Osteocyte (in vitro differentiated cells): ENCODE measurements at places on chromosomes 5 and 9. TPM values are rescaled to one million over a fixed set of nuclear protein-coding genes. Genes with fewer than 3 reads are reported as not detected.

GRCh38 chr9:114026335-114026734 is 51.8 kb downstream of the AMBP start:
- H3K27ac ChIP-seq: no peak overlapping the region
- H3K36me3 ChIP-seq: peaks cover 72% of the 10 kb centered on the region
- no peak for DNase-seq

DNA sequence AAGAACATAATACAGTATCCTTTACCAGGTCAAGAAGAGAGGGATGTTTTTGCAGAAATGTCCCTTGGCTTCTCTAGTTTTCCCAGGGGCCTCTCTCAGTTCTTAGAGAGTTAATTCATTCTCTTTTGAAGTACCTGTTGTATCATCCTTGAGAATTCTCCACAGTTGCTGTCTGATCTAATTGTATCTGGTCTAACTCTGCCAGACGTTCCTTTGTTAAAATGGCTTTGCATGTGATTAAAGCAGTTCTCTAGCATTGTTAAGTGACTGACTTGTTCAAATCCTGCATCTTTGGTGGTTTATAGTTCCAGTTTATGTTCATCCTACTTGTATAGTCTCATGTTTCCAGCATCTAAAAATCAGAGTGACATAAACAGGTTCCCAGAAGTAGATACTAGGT is 65.0 kb downstream of the KIAA1958 start:
- DNase-seq: no peak
- H3K27ac ChIP-seq: no peak overlapping the region
- H3K4me1 ChIP-seq: peaks cover 19% of the 10 kb centered on the region
- H3K4me3 ChIP-seq: no peak overlapping the region
- H3K36me3 ChIP-seq: no peaks in the 10 kb centered on the region

DNA sequence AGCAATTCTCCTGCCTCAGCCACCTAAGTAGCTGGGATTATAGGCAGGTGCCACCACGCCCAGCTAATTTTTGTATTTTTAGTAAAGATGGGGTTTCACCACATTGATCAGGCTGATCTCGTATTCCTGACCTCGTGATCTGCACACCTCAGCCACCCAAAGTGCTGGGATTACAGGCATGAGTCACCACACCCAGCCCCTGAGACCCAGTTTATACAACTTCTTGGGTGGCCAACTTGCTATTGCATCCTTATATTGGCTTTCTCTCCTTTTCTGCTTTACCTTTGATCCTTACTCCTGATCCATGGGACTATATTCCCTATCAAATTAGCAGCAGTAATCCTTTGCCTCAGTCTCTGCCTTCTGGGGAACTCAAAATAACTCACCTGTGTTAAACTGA is 659.1 kb downstream of the PRELID2 start:
- H3K27me3 ChIP-seq: no peaks in the 10 kb centered on the region
- H3K4me3 ChIP-seq: no peak overlapping the region
- no peak overlapping the region for H3K27ac ChIP-seq
- peaks cover 16% of the 10 kb centered on the region for H3K4me1 ChIP-seq
- no peaks in the 10 kb centered on the region for H3K36me3 ChIP-seq

GRCh38 chr9:71790296-71790695 is 22.0 kb upstream of the CEMIP2 start:
- H3K36me3 ChIP-seq: no peaks in the 10 kb centered on the region
- H3K4me1 ChIP-seq: peaks cover 12% of the 10 kb centered on the region
- DNase-seq: no peak
- no peaks in the 10 kb centered on the region for H3K27me3 ChIP-seq

The ARL14EPL gene
- not detected in 2 replicates for total RNA-seq

The FGD3 gene
- total RNA-seq: not detected in 2 replicates
